Activated CD8-positive, alpha-beta T cell treated with anti-CD3 and anti-CD28 coated beads for 36 hours (primary cell): ENCODE measurements at places on chromosomes 1 and 21. TPM values are rescaled to one million over a fixed set of nuclear protein-coding genes. Genes with fewer than 3 reads are reported as not detected.

- no peak for DNase-seq
Measured at GRCh38 chr1:33408093-33408436, 22.8 kb downstream of the PHC2 start.

The EPHA2 gene
- not detected for total RNA-seq

DNA sequence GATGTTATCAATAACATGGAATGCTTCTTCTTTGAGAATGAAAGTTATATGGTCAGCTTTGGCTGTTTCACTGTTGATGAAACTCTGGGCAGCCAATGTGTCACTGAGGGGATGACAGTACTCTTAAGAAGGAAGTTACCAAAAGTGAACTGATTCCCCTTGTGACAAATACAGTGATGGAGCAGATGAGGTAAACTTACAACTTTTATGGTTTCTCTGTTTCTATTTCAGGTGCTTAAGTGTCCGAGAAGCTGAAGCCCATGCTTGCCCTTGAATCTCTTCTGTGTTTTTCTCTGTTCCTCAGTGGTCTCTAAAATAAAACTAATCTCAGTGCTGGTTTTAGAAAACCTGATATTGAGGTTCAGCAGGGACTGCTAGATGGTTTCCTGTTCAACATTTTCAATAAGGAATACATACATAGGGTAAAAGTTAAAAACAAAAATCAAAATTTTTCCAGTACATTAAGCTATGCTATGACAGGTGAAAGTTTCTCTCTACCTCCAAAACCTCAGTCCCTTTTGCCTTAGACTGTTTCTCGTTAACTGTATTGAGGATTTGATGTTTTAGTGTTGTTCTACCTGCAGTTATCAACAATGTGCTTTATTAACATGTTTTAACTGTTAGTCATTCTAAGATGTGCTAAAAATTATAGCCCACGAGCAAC is 454.4 kb upstream of the ADGRL4 start:
- DNase-seq: no peak

The INAVA gene
- not detected for total RNA-seq

The CORT gene
- 0.34 TPM for total RNA-seq

GRCh38 chr1:51535006-51535592 is 16.0 kb upstream of the EPS15 start:
- peak; percentile 58 for DNase-seq

The RGS13 gene
- not detected for total RNA-seq
